Activated gamma-delta T cell treated with Interleukin-2 at 50 U/mL for 16 hours (primary cell): ENCODE measurements at places on chromosomes 3 and 15.

- DNase-seq: no peak
These were observed 29.7 kb downstream of the MECOM start for GRCh38 chr3:169633789-169634188.

GRCh38 chr15:60479361-60480110 lies 594 bp upstream of the ICE2 start:
- no peak for DNase-seq

DNA sequence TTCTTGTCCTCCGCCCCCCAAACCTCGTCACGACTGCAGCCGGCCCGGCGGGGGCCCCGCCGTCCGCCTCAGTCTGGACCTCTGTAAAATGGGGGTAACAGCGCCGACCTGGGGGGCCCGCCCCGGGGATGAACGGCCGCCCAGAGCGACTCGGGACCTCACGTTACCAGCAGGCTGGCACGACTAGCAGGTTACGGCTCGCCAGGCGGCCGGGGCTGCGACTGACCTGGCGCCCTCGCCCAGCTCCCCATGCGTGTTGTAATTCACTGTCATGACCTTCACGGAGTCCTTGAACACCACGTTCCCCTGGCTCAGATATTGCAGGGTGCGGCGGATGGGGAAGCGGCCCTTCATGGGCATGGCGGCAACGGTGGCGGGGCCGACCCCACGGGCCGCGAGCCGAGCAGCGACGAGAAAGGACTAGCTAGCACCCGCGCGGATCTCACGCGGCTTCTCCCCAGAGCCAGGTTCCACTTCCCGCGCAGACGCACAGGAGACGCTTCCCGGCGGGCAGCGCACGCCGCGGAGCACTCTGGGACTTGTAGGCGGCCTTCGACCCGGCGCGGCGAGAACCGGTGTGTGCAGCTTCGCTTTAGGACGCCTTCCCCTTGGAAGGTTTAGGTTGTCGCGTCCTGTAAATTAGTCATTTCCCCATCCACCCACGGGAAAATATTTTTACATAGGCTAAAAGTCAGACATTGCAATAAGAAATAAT lies at the start of gene MRPS25:
Gene MRPS25 (minus strand): TSS at position 481 of the 715 bp plus-strand sequence. CDS start 121 bp downstream, at position 360.
- DNase-seq: peak; percentile 85

DNA sequence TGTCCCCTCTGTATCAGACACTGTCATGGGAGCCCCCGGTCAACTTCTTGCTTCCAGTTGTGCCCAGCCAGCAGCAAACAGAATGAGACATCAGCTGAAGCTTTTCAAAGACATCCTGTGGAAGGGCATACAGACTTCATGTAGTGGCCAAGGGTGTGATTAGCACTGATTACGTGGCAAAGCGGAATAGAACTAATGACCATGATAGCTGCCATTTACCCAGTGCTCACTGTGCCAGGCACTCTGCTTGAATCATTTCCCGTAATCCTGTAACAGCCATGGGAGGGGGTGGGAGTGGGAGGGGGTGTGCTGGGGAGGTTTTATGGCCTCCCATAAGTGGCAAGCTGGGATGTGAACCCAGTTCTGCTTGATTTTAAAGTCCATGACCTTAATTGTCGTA lies 29.5 kb downstream of the LPP start:
- DNase-seq: no peak

DNA sequence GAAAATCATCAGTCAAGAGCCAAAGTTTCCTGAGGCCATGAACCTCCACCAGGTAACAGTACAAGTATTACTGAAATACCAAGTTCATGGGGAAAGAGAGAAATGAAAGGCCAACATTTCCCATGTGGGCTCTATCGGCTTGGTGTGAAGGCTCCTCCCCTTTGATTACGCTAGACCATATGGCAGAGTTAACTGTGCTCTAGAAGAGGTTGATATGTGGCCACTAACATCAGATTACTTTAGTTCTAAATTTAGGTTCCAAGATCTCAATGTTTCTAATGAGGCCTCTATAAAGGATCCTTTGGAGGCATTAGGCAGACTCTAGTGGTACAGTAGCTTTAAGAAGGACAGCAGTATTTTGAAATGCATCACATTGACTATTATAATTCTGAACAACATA lies 127.1 kb downstream of the SEMA6D start:
- DNase-seq: no peak
